ENCODE measurements at places on chromosomes 1 and 21.

DNA sequence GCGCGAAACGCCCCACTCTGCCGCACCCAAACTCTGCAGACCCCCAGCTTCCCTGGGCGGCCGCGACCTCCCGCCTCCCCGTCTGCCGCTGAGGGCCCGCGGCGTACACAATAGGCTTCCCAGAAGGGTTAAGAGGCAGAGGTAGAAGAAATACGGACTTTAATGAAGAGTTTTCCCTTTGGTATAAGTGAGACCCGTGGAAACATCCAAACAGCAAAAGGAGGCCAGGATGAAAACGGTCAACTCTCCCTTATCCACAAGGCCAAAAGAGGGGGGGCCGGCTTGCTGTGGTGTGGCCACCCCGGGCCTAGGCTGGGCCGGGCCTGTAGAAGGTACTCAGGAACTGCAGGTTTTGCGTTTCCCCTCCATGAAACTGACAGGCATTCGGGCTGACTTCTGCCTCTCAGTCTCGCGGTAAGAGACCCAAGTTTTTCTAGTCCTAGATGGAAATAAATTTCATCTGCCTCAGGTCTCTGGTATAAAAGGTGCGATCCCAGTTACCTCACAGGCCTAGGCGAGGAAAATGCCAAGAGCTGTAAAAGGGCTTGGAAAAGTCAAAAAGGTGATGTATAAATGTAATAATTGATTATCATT, 671 bp upstream of the PYGO2 start:
- no peak for DNase-seq

- no peak for DNase-seq
Observed at GRCh38 chr1:109728870-109729269, 12.0 kb downstream of the GSTM3 start.

DNA sequence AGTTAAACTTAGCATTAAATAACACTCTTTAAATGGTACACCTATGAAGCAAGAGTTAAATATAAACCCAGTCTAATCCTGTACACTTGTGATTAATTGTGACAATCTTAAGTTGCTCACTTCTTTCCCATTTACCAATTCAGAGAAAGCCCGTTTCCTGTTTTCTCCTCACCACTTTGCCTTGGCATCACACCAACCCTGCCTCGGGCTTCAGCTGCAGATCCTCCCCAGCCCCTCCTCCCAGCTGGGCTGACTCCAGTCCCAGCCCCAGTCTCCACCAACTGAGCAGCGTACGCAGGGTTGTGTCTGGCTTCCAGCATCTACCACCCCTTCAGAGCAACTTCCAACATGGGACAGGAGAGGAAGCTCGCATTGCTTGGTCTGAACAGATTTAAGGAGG, 4.1 kb downstream of the PYCR2 start:
- DNase-seq, result peak; percentile 76

DNA sequence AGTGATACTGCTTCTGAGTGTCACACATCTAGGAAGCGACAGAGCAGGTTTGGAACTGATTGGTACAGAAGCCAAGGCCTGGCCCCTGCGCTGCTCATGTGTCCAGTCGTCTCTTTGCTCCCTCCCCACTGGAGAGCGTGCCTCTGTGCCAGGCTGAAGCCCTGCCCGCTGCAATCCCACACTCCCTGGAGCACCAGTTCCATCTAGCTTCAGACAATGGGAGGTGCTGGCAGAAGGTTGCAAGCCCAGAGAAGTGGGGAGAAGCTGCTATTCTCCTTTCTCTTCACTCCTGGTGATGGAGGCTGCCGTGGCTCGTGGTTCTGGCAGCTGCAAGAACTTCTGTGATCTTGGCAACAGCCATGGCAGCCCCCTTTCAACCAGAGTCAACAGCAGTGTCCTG, 250.9 kb downstream of the MATN1 start:
- DNase-seq, result no peak

DNA sequence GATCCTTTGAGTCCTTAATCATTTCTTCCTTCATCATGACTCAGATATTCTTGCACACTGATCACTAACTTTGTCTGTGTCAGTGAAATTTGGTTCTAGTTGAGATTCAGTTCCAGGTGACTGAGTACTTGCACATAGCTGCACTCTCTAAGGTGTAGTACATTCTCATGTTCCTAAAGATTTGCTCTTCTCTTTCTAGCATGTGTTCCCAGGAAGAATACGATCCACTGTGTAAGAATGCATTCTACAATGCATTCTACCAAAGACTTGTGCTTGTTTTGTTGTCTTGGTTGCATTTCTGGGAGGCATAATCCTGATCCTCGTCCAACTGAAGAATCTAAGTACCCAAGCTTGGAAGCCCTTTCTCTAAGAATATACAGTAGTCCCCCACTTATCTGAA, 104.3 kb upstream of the CDC42BPA start:
- DNase-seq, result peak; percentile 17

- no peak for DNase-seq
Observed at GRCh38 chr1:152861374-152861773, 1.6 kb downstream of the LCE7A start.

All from HFFc6 (cell line).